ENCODE measurements at places on chromosomes 1 and 21.

GRCh38 chr1:3215198-3216014 is 146.4 kb downstream of the PRDM16 start:
- no peak for DNase-seq

GRCh38 chr1:244368279-244368678 is 83.4 kb downstream of the ADSS2 start:
- DNase-seq = no peak

GRCh38 chr1:24256687-24257086 is 62.5 kb upstream of the GRHL3 start:
- no peak for DNase-seq

GRCh38 chr1:12052008-12052573 is 11.0 kb upstream of the TNFRSF8 start:
- DNase-seq = peak; percentile 37

DNA sequence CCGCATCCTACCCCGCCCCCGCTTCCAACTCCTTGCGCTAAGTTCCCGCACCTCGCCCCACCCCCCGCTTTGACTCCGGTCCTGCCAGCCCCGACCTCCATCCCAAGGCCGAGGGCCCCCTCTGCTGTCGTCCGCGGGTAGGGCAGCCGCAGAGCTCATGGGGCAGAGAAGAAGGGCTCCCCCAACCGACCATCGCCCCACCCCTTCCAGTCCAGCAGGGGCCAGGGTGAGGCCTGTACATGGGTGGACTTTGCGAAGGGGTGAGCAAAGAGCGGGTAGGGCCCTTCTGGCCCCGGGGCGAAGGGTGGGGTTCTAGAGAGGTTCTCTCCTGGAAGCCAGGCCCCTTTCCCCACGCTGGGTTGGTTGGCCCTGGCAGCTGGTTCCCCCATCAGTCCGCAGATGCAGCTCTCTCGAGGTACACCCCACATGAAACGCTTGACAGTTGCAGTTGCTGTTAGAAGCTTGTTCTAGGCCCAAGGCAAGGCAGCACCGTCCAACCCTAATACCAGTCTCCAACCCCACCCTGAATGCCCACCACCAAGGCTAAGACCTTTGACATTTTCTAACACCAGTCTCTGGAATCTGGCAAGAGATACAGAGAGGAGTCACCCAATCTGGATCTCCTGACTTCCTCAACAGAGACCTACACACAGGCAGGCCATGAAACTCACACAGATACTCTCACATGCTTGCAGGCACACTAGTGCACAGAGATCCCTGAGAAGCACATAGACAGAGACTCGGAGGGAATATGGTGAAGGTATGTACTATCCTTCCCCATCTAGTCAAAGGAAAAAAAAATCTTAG is 25.3 kb upstream of the ADGRB2 start:
- DNase-seq = peak; percentile 89

DNA sequence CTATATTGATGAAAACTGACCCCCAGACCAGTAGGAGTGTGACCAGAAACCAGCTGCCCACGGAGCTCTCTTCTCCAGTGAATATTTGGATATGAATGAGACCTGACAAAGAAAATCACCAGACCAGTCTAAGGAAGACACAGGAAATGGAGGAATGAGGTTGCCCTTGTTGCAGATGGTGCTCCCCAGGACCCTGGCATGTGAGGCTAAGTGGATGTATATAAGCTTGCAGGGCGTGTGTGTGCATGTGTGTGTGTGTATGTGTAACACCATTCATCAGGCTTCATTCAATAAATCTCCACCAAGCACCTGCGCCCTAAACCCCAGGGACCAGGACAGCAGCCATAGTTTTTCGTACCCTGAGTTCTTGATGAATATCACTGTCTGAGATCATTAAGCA is 14.4 kb downstream of the PHLDA3 start:
- no peak for DNase-seq

DNA sequence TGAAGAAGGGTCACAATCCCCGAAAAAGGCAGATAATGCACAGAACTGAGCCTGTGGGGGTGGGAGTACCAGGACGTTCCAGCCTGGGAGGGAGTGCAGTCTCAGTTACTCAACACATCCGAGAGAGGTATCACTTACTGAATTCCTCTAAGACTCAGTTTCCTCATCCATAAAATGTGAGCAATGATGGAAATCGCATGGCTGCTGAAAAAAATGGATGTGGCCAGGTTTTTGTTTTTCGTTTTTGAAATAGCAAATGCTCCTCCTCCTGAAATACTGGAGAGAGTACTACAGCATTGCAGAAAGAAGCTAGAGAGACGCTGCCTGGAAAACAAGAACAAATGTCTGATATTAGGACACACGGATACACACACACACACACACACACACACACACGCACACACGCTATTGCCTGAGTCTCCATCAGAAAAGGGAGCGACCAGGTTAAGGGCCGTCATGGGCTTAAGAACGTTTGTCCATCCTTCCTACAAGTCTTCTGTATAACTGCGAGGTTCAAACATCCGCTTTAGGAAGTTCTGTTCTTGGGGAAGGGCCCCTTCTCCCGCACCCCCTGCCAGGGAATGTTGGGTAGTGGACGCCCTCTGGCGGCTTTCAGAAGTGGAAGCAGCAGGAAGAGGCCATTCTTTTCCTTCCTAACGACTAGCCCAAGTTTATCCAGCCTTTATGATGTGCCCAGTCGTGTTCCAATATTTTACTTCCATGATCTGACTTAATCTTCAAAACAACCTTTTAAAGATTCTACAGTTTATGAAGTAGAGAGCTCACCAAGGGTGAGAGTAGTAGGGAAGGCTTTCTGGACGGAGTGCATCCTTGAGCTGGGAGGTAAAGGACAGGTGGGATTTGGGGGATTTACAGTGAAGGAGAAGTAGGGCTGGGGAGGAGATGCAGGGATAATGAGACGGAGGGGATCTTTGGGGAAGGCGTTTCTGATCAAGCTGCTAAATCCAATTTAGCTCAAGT is 699 bp upstream of the NES start:
- DNase-seq = peak; percentile 23

DNA sequence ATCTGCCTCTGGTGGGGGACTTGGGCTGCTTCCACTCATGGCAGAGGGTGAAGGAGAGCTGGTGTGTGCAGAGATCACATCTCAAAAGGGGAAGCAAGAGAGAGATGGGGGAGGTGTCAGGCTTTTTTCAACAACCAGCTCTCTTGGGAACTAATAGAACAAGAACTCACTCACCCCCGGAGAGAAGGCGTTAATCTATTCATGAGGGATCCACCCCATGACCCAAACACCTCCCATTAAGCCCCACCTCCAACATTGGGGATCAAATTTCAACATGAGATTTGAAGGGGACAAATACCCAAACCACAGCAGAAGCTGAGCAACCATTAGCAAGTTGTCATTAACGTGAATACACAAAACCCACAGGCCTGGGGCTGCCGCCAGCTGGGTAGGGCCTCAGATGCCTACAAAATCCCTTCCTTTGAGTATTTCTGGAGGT is 12.0 kb upstream of the VWA5B1 start:
- DNase-seq = no peak

GRCh38 chr1:110130989-110131388 is 18.7 kb downstream of the UBL4B start:
- DNase-seq = no peak

DNA sequence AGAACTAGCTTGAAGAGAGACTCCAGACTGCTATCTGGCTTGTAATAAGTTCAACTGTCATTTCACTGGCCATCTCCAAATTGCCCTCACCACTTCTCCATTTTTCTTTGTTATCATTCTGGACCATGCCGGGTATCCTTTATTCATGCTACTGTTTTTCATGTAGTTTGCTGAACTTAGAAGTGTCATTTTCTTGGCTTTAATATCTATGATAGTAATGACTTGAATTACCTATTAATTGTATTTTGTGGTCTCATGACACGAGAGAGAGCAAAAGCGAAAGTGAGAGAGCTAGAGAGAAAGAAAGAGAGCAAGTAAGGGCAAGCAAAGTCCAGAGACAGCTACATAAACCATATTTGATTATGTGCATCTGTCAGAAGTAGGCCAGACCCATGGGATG is 184.9 kb upstream of the ATP1B1 start:
- no peak for DNase-seq

DNA sequence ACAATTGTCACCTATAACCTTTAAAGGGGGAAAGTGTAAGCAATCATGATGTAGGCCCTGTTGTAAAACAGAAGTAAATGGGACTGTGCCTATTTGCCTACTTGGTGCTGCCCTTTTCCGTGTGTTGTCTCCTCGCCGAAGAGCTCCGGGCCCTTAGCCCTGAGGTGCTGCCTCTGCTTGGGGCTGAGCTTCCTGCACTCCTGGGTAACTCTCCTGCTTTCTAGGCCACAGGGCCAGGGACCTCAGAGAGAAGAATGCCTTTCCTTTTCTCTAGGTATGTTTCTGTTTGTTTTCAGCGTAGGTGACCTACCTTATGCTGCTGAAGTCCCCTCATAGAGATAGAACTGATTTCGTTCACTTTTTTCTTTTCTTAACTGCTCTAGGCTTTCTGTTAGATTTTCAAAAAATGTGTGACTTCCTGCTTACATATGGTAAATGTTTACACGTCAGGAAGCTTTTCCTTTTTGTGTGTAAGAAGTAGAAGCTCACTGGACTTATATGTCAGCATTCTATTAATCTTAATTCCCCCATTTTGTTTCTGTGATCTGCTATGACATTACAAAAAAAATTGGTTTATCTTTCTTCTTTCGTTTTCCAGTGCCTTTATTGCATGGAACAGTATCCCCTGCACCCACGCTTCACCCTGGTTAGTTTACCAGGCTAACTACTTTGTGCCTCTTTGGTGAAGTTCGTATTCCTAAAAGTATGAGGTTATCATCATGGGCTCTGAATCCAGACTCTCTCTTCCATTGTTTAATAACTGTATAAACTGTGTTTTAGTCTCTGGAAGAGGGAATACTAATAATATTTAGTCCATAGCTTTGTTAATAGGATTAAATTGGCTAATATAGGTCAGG is 61.7 kb downstream of the ITSN1 start:
- no peak for DNase-seq

GRCh38 chr1:37147392-37147831 is 113.1 kb upstream of the GRIK3 start:
- no peak for DNase-seq

GRCh38 chr1:191695865-191696264 is 462.4 kb upstream of the RGS18 start:
- DNase-seq = no peak

DNA sequence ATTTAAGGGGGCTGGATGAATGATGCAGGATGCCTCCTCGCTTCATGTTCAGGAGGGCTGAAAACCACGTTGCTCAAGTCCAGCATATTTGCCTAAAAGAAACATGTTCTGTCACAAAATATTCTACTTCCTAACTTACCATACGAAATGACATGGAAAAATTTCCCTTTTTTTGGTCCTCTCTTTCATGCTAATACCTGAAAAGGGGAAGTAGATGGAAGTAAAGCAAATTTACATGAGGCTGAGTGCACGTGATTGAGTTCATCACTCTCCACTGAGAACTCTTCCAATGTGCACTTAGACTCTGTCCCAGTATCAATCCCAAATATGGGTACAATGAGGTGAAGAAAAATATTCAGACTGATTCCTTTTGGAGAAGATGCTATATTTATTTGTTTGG is 23.0 kb downstream of the XCL2 start:
- DNase-seq = no peak

DNA sequence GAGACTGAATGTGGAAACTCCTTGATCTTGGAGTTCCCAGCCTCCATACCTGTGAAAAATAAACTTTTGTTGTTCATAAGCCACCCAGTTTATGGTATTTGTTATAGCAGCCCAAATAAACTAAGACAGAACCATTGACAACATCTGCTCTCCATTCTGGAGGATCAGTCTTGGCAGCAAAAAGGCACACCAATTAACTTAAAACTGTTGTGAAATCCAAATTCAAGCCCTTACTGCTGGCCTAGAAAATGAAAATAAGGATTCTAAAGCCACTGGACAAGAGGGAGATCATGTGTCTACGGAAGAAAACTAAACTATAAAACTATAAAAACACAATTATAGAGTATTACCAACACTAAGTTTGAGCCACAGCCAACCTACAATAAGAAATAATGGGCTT is 172.1 kb upstream of the RNPC3 start:
- no peak for DNase-seq

DNA sequence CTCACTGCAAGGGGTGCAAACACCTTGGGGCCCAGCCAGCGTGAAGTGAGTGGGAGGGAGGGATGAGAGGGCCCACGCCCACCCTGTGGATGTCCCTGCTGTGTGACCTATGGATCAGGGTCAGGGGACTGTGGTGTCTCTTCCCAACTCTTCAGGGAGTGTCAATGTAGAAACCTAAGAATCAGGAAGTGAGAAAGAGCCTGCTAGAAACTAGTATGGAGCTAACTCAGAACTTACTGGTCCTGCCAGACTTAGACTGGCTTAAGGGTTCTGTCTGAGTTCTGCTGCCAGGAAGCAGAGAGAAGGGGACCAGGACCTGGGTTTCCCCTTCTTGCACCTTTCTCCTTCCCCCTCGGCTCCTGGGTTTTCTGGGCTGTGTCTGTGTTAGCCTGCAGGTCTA is 1.8 kb upstream of the IL10 start:
- DNase-seq = no peak

GRCh38 chr1:235057385-235058306 is 71.0 kb downstream of the TOMM20 start:
- DNase-seq = no peak

DNA sequence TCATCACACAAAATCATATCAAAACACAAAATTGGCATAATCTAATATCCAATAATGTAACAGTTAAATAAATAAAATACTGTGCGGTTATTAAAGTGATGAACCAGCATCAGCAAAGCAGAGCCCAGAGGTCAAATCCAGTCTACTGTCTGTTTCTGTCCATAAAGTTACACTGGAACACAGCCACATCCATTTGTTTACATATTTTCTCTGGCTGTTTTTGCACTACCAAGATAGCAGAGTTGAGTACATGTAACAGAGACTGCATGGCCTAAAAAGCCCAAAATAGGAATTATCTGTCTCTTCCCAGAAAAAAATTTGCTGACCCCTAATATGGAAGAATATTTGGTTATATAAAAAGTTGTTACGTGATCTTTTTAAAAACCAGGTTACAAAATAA is 242.2 kb upstream of the DMRTA2 start:
- no peak for DNase-seq

DNA sequence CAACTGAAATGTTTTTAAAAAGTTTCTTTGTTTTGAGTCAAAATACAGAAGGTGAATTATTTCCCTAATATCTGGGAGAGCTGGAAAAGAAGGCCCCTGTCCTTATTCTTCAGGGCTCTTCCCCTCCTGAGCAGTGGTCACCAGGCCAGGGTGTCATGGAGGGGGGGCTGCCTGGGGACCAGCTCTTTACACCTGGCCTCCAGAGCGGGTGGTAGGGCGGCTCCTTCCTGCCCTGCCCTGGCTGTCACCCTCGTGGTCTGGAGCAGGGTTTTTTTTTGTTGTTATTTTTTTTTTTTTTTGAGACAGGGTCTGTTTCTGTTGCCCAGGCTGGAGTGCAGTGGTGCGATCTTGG is 6.6 kb downstream of the SKI start:
- peak; percentile 51 for DNase-seq

DNA sequence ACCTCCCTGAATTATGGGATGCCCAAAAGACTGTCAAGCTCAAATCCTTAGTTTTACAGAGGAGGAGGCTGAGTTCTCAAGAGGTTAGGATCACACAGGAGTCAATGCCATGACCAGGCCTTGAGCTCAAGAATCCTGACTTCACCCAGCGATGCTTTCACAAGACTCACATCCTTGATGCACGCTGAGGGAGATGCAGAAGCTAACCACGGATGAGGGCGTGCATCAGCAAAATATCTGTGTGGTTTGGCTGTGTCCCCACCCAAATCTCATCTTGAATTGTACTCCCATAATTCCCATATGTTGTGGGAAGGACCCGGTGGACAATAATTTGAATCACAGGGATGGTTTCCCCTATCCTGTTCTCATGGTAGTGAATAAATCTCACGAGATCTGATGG is 133.2 kb downstream of the KCNJ6 start:
- DNase-seq = no peak
